Activated CD4-positive, alpha-beta T cell treated with anti-CD3 and anti-CD28 coated beads, Interleukin-2, Interleukin-6, amounts not matched to agents 100 ng/mL and 50 ng/mL, durations not matched to agents 16 hours and 8 hours (primary cell): ENCODE measurements at places on chromosomes 16 and 17.

DNA sequence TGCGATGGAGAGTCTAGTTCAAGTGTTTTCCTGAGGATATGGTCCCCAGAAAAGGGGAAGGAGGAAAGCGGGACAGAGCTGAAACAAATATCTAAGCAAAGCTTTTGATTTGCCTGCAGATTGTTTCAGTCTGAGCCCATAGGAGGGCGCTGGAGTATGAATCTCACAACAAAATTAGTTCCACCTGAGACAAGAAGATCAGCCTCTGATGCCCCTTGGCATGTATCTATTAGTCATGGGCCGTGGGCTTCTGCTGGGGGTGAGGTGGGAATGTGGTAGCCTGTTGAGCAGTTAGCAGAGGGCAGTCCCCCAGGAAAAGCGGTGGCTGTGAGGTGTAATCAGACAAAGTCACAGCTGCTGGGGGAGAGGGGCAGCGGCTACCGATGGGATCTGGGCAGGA, 446.9 kb downstream of the CA10 start:
- no peak for DNase-seq

GRCh38 chr16:75497558-75497957, 2.3 kb upstream of the CHST6 start:
- no peak for DNase-seq

- no peak for DNase-seq
These were observed 84.1 kb downstream of the TBC1D16 start for GRCh38 chr17:79951361-79952264.

DNA sequence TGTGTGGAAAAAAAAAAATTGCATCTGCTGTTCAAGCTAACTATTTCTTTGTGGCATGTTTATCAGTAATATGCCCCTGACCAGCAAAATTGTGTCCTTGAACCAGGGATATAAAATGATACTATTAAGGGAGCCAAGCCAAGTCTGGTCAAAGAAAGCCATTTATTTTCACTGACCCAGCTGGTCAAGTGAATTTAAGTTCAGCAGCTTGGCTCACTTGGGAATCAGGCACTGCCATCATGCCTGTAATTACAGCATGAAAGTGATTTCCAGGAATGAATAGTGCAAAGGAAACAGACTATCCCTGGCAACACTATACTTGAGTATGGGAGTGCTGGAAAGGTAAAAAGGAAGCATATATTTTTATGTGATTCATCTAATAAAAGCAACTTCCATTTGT, 934.6 kb upstream of the CDH8 start:
- no peak for DNase-seq

DNA sequence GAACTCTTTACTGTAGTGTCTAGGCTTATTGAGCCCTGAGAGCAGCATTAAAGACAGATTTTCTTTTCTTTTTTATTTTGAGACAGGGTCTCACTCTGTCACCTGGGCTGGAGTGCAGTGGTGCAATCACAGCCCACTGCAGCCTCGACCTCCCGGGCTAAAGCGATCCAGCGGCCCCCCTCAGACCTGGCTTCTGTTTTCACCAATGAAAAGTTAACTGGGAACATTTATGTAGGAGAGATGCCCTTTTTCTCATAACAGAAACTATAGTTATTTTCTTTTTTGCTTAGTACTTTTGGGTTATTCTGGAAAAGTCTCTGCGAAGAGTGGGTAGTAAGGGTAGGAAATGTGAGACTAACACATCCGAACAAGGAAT, 1.5 kb downstream of the MAP1LC3B start:
- no peak for DNase-seq

- no peak for DNase-seq
These were observed 60.1 kb downstream of the TK2 start for GRCh38 chr16:66489818-66490217.

DNA sequence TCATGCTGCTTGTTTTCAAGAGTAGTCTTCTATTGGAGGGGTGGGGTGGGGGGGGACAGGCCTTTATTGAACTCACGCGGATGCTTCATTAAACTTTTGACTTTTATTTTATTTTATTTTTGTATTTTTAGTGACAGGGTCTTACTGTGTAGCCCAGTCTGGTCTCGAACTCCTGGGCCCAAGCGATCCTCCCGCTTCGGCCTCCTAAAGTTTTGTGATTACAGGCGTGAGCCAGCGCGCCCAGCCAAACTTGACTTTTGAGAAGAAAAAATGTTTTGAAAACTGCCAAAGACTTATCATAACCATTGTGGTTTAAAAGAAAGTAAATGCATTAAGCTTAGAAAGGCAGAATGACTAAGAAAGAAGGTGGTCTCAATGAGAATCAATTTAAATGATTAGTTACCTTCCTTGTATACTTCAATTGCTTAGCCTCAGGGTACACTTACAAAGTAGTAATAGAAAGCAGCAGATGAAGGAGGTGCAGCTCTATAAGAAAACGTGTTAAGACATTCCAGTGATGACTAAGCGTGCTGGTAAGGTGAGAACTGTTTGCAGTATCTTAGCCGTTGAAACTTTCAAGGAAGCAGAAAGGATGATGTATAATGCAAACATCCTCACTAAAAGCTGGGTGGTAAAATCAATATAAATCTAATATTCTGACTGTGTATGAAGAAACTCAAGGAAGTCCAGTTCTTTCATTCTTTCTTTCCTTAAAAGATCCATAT, 1.2 kb downstream of the AP2B1 start:
- peak; percentile 75 for DNase-seq

GRCh38 chr17:290626-291025, 62.0 kb downstream of the RPH3AL start:
- no peak for DNase-seq

GRCh38 chr17:39848600-39848999, 15.5 kb downstream of the IKZF3 start:
- no peak for DNase-seq

GRCh38 chr16:79602628-79603014, 2.1 kb upstream of the MAF start:
- peak; percentile 58 for DNase-seq

- no peak for DNase-seq
These were observed 169.4 kb downstream of the IRX5 start for GRCh38 chr16:55100100-55100499.

- no peak for DNase-seq
These were observed 21.7 kb downstream of the KRT23 start for GRCh38 chr17:40915721-40916256.
